GM12864 (cell line): ENCODE measurements at places on chromosomes 3 and 15.

DNA sequence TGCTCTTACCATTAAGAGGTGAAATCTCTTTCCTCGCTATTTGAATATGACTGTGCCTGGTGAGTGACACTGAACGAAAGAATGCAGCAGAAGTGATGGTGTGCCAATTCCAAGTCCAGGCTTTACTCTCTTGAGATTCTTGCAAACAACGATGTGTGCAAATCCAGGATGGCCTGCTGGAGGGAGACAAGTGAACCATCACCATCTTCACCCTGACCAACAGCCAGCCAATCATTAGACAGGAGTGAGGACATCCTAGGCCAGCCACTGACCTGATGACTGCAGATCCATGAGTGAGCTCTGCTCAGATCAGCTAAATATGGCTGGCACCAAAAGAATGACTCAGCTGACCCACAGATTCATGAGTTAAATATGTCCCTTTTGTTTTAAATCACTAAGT, 878.0 kb downstream of the PDCD6IP start:
- no peak for DNase-seq

- no peak for DNase-seq
These were observed 473.1 kb downstream of the MCTP2 start for GRCh38 chr15:94704421-94704820.

- DNase-seq, result no peak
These were observed 16.7 kb upstream of the EIF1B start for GRCh38 chr3:40292637-40293349.

GRCh38 chr3:140610544-140610943, 67.3 kb upstream of the TRIM42 start:
- no peak for DNase-seq

- no peak for DNase-seq
These were observed 50.0 kb upstream of the CP start for GRCh38 chr3:149271669-149272068.

DNA sequence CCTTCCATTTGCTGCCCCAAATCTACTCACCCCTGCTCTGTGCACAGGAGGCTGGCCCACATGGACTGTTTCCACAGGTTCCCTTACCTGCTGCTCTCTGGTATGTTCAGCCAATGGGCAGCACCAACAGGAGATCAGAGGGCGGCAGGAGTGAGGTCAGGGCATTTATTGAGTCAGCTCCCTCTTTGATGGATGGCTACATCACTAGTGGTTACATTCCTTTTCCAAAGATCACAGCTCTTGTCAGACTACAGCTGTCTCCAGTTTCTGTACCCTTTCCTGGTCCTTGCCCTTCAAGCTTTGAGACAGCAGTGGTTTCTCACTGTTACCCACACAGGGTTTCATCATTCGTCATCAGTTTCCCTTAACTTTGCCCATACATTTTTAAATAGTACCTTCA, 325.1 kb downstream of the SUCLG2 start:
- no peak for DNase-seq

DNA sequence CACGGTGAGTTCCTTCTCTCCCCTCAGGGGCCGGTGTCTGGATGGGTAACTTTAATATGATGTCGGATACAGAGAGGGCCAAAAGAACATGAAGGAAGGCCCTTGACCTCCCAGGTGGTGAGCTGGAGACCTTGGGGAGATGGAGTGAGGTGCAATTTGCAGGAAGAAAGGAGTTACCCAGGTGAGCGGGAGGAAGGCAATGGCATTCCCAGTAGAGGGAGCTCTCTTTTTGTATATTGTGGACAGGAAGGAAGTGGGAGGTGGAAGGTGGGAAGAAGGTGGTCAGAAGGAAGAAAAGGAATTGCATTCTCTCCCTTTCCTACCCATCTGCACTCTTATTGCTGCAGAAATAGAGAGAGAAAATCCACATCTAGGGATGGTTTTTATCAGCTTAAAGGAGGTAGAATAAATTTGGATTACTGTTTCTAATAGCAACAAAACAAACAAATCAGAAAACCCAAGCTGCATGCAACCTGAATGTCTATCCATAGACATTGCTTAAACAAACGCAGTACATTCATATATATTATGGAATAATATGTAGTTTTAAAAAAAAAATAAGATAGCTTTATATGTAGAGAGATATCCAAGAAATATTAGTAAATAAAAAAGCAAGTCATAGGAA, 169.0 kb upstream of the TSC22D2 start:
- DNase-seq, result no peak

GRCh38 chr3:190012784-190013183, 107.9 kb downstream of the P3H2 start:
- DNase-seq, result no peak

DNA sequence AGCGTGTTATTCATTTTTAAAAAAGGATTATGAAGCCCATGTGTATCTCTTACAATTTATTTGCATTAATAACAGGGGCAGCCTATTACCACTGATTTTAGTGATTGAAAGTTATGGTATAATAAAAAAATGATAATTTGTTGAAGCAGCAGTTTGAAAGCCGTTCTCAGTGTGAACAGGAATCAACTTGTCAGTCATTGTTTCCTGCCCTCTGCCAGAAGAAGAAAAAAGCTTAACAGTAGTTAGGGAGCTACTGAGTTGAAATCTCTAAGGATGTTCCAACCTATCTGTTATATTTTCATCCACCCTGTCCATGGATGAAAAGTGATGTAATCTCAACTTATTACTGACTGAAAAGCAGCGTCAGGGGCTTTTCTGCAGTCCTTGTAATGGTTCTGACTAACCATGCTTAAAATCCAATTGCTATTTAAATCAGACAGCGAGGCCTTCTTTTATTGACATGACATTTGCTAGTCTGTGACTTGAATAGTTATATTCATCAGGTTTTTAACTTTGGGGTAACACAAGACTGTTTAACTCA, 486.7 kb downstream of the ROBO2 start:
- no peak for DNase-seq

- DNase-seq, result no peak
These were observed 99.9 kb upstream of the PLSCR4 start for GRCh38 chr3:146350852-146351251.

GRCh38 chr3:119690043-119690656, 12.7 kb upstream of the CFAP91 start:
- no peak for DNase-seq

- no peak for DNase-seq
These were observed 14.9 kb downstream of the ITGA11 start for GRCh38 chr15:68417051-68417450.

- DNase-seq, result no peak
These were observed 93.0 kb downstream of the ALCAM start for GRCh38 chr3:105459566-105460290.

DNA sequence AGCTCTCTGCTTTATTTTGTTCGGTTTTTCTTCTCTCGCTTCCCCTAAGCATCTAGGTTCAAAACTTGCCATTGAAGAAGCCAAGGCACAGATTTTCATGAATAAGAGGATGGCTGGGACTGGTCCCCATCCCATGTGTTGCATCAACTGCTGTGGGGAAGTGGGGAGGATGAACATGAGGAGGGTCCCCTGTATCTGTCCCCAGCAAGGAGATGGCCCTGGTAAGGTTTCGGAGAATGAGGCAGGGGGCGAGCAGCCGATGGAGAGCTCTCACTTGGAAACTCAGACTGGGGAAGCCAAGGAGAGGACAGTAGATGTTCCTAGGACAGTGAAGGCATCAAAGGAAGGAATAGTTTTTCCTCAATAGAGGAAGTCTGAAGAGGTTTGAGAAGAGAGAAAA, 142.0 kb upstream of the ATP2B2 start:
- DNase-seq, result no peak

DNA sequence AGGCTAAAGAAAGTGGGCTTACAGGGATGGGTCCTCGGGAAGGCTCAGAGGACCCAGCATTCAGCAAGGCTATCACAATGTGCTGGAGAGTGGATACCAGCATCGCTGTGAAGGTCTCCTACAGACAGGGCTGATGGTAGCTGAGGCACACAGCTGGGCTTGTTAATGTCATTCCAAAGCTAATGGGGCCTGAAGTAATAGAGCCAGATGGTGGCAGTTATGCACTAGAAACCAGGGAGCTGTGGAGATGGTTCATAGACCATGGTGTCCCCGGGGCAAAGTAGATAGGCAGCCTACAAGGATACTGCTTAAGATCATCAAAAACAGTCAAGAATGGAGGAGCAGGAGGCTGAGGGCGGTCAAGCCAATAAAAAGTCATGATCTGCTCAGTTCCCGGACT, 24.8 kb upstream of the BOC start:
- no peak for DNase-seq

GRCh38 chr3:12339701-12340480, 51.0 kb downstream of the PPARG start:
- no peak for DNase-seq

- no peak for DNase-seq
These were observed 38.2 kb downstream of the PCSK6 start for GRCh38 chr15:101451266-101451799.

DNA sequence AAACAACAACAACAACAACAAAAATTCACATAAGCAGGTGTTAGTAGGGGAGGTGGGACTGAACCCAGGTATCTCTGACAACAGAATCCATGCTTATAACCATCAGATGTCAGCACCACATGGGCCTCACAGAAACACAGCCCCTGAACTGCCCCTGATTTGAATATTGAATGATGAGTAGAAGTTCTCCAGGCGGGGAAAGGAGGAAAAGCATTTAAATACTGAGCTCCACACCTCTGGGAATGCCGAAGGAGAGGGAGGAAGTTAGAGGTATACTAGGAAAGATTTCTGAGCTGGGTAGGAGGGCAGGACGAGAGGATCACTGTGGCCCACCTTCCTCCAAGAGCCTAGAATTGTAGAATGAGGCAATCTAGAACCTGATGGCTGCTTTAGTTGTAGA, 31.9 kb upstream of the EIF4A2 start:
- no peak for DNase-seq

- DNase-seq, result no peak
These were observed 472.7 kb upstream of the ARL6 start for GRCh38 chr3:97291901-97292300.

- DNase-seq, result no peak
These were observed 84.9 kb upstream of the UBE2E1 start for GRCh38 chr3:23720885-23721284.

DNA sequence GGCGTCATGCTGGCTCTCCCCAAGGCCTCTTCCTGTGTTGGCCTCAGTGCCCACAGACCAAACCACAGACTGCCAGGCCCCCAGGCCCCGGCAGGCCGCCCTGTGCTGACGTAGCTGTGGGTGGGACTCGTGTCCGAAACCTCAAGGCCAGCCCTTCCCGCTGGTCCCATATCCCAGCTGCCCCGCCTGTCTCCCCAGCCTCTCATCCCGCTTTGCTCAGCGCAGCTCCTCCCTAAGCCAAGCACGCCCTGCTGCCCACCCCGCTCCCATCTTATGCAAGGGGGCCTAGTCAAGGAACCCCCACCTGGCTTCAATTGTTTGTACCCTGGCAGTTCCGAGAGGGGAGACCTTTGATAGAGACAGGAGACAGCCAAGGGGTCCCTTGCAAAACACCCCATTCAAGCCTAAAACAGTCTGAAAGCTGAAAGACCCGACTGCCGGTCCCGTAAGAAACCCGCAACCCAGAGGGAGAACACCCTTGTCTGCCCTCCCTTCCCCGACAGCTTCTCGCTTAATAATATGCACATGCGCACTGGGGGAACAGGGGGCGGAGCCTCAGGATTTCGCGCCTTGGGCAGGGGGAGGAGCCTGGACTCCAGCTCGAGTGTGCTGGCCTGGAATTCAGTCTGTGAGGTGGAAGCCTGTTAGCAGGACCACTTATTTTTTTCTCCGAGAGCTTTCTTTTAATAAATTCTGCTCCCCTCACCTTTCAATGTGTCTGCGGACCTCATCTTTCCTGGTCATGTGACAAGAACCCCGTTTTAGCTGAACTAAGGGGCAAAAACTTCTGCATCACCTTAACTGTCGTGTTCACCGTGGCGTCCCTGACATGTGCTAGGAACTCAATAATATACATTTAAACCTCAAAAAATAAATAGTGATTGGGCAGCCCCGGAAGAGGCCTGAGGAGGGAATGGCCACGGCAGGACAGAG, 17.2 kb downstream of the TNFAIP8L3 start:
- DNase-seq, result peak; percentile 50

- DNase-seq, result no peak
These were observed 69.9 kb downstream of the COL8A1 start for GRCh38 chr3:99708207-99708745.

- no peak for DNase-seq
These were observed 4.8 kb downstream of the HES1 start for GRCh38 chr3:194140520-194141414.

- no peak for DNase-seq
These were observed 340.7 kb upstream of the WNT5A start for GRCh38 chr3:55827786-55828185.

DNA sequence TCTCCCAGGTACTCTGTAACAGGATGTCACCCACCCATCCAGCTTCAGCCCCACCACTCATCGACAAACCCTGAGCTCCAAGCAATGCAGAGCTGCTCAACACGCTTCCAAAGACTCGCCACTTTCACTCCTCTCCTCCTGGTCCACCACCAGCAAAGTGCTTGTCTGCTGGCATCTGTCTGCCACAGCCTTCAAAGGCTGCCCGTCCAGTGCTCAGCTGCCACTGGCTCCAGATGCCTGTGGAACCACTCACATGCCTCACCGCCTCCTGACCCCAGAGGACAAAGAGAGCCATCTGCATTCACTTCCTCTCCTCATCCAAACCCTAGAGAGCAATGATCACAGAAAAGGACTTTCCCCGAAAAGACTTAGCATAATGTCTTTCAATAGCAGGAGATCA, 109.5 kb upstream of the OCA2 start:
- no peak for DNase-seq

GRCh38 chr3:18211116-18211515, 214.0 kb downstream of the SATB1 start:
- DNase-seq, result no peak

- no peak for DNase-seq
These were observed 6.9 kb downstream of the ABTB1 start for GRCh38 chr3:127679534-127680145.

GRCh38 chr3:101170806-101171558, 149.4 kb downstream of the IMPG2 start:
- no peak for DNase-seq

DNA sequence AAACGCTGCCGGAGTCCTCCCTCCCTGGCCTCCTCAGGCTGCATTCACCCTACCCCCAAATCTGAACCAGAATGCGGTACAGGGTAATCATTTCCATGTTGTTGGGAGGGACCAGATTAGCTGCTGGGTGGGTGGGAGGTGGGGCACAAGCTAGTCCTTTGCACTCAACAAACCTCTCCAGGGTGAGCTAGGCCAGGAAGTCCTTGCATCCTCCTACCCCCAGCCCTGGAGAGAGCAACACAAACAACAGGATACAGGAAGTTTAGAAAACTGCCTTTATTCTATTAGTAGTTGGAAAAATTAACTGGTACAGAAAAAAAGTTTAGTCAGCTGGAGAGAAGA, 702 bp upstream of the GPX1 start:
- DNase-seq, result no peak

GRCh38 chr15:55928955-55929354, 64.5 kb downstream of the NEDD4 start:
- DNase-seq, result no peak

DNA sequence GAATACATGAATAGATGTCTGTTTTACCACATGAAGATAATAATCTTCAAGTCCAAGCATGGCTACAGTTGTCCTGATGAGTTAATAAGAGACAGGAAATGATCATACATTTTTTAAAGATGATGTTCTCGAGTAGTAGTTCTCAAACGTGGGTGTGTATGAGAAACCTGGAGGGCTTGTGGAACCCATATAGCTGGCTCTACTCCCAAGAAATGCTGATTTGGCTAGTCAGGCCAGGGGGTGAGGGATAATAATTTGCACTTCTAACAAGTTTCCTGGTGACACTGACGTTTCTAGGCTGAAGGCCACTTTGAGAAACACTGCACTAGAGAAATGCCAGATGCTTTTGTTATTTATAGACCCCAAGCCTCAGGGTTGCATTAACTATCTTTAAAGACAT, 37.0 kb downstream of the ROPN1B start:
- no peak for DNase-seq
